C1 segment of cervical spinal cord (tissue), 14 donors: ENCODE measurements at places on chromosomes 5 and 9.

GRCh38 chr5:627840-628239 lies 15.7 kb downstream of the CEP72 start:
- no peak for DNase-seq

DNA sequence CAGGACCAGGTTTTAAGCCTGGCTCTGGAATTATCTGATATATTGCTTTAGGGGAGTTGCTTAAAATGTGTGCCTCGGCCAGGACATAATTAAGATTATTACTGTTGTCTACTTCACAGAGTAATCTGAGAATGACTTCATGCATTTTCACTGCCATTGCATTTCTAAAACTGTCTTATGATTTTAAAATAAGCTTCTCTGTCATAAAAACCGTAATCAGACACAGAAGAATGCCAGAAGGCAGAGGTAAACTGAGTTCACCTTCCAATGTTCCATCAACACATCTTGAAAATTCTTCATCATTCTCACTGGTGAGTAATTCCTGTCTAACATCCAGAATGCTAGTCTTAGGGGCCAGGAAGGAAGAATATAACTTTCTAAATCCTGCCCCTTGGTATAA lies 47.1 kb downstream of the ISOC1 start:
- DNase-seq: no peak

DNA sequence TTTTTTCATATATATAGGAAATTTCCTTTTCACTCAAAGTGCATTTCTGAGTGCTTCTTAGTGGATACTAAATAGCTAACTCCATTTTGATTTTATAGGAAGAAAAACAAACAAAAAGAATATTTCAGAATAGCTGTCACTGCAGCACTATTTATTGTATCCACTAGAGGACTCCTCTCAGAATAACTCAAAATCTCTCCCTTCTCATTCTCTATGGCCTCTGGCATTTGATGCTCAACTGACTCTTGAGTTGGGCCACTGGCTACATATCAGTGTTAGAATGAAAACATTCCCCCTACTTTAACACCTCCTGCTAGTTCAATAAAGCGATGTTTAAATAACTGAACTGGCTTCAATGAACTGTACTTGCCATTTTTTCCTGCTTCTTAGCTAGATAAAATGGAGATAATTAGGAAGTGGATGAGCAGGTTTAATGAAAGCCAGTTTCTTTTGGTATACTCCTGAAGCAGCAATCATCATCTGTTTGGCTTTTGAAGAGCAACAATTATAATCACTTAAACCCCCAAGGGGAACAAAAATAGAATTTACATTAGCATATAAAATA lies 16.6 kb upstream of the ELAVL2 start:
- DNase-seq: no peak

DNA sequence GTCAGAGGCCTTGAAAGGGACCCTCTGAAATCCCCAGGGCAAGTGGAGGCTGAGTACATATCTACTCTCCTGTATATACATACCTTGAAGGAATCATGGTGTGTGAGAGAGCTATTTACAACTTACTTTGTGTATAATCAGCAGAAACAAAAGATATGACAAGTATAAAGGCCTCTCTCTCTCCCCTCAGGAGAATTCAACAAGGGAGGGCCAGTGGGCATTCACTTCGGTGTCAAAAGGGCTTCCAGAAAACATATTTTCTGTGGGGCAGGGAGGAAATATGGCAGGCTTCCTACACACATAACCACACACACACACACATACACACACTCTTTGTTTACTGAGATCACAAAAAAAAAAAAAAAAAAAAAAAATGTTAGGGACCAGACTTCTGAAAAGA lies 181.7 kb downstream of the BNC2 start:
- DNase-seq: no peak

DNA sequence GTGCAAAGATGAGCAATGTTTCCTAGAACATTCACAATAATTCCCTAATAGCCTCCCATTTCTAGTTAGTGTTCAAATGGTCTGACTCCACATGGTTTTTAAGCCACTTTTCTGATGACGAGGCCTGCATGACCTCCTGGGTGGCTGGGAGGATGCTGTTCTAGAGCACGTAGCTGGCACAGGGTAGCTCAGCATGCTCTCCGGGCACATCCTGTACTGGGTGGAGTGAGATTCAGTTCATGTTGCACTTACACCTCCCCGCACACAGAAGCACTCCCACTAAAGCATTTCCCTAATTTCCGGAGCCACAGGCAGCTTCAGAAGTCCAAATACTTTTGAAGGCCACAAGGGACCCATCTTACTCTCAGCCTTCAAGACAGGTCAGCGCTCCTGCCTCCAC lies 159.8 kb upstream of the LHFPL2 start:
- no peak for DNase-seq

- DNase-seq: no peak
Measured at GRCh38 chr5:59130431-59130830, 547.6 kb downstream of the RAB3C start.

GRCh38 chr9:69297300-69297980 lies 27.6 kb upstream of the ENTREP1 start:
- DNase-seq: no peak

- no peak for DNase-seq
Measured at GRCh38 chr5:9655641-9656040, 25.5 kb upstream of the TAS2R1 start.

GRCh38 chr5:119290161-119290569 lies 65.7 kb upstream of the TNFAIP8 start:
- DNase-seq: no peak

- DNase-seq: no peak
Measured at GRCh38 chr5:178488696-178489095, 101.5 kb downstream of the COL23A1 start.

GRCh38 chr5:41843456-41844370 lies 26.5 kb downstream of the OXCT1 start:
- no peak for DNase-seq

DNA sequence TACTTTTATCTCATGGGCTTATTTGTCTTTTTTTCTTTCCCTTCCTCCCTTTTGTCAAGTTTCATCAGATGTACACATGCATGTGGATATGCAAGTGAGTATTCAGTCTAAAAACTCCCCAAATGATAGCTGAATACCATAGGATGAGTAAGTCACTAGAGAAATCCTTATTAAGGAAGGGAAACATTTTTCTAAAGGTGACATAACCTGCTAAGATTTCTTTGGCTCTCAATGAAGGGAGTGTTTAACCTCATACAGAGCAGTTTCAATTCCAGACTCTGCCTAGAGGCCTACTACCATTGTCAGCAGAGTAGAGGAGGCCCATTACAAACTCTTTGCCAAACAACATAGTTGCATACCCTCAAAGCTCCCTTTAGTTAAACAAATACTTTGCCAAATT lies 192.4 kb downstream of the ARHGEF28 start:
- DNase-seq: no peak

DNA sequence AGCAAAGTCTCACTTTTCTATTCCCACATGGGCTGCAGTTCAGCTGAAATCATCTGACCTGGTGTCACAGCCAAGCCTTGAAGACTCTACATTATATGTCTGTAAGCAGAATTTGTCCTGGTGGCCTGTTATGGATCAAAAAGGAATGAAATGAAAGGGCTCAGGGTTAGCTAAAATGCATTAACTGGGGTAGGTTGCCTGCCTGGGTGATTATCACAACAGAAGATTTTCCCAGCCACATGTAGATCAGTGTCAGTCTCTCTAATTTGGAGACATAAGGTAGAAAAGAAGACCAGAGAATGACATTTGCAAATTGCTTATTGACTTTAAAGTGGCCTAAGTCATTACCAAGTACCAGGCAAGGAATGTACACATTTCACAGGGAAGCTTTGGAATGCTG lies 289.0 kb downstream of the CAAP1 start:
- no peak for DNase-seq

GRCh38 chr5:131068076-131068475 lies 97.0 kb downstream of the HINT1 start:
- no peak for DNase-seq

DNA sequence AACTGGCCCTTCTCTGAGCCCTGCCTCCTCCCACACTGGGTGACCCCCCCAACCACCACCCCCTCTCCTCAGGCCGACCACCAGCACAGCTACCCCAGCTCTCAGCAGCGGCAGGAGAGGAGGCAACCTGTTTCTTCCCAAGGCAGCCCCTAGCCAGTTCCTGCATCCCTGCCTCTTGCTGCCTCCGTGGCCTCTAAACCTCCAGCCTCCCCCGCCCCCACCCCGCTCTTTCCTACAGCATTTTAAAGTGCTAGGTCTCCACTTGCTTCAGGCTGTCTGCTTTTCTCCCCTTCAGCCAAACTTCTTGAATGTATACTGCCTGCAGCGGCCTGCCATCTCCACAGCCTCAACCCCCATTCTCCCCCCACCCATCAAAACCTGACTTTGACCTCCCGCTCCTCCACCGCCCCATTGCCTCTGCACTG lies 135.6 kb downstream of the DAB2IP start:
- no peak for DNase-seq

- DNase-seq: no peak
Measured at GRCh38 chr5:37519304-37519703, 140.2 kb downstream of the WDR70 start.

DNA sequence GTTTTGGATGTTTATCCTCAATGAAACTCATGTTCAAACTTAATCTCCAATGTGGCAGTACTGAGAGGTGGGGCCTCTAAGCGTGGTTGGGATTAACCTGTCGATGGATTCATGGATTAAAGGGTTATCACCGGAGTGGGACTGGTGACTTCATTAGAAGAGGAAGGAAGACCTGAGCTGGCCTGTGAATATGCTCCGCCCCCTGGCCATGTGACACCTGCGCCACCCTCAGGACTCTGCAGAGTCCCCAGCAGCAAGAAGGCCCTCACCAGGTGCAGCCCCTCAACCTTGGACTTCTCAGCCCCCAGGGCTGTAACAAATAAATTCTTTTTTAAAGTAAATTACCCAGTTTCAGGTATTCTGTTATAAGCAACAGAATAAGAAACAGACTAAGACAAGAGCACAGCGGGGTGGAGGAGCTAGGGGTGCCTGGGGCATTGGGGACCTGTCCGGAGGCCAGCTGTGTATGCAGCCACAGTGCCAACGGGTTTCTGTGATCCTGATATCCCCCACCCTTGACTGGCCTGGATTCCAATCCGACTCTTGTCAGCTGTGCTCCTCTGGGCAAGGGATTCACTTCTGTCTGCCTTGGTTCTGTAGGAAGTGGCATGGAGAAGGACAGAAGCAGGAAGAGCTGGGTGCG lies 3.2 kb upstream of the MAPK9 start:
- no peak for DNase-seq

- DNase-seq: no peak
Measured at GRCh38 chr5:56464935-56465768, 232.0 kb upstream of the ANKRD55 start.

DNA sequence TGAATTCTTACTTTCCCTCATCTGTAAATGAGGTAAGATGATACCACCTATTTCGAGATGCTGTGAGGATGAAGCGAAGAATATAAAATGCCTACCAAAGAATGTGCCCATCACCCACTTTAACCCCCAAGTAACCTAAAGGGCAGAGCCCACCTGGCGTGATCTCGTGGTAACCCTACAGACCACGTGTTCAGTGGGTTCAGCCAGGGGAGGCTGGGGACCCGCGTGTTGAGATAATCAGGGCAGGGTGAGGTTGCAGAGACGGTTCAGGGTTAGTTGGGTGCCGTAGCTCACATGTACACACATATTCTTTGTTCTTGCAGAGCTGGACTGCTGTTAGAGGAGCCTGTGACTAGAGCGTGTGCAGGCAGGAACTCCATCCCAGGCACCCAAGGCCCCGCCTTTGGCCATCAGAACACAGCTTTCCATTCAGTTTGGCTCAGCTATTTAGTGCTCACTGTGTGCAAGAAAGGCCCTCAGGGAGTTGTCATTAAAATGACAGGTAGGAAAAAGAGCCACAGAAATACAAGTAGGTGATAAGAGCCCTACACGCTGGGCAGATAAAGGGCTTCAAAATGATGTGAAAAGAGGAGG lies 56.5 kb upstream of the HAND1 start:
- DNase-seq: no peak

DNA sequence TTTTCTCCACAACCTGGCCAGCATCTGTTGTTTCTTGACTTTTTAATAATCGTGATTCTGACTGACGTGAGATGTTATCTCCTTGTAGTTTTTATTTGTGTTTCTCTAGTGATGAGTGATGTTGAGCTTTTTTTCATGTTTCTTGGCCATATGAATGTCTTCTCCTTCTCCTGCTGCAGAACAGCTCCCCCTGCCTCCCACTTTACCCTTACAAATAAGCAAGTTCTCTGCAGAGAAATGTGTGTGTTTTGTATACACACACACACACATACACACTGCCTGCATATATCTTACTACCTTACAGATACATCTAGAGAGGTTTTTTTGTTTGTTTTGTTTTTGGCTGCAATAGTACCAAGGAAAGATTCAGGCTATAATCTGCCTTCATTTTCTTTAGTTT lies 88.7 kb upstream of the PHF24 start:
- no peak for DNase-seq

- peak; percentile 74 for DNase-seq
Measured at GRCh38 chr5:177456976-177457851, 10.6 kb downstream of the PRR7 start.

GRCh38 chr5:14574891-14575508 lies 6.6 kb upstream of the OTULINL start:
- DNase-seq: no peak

- DNase-seq: no peak
Measured at GRCh38 chr5:148482196-148482595, 98.4 kb downstream of the FBXO38 start.

DNA sequence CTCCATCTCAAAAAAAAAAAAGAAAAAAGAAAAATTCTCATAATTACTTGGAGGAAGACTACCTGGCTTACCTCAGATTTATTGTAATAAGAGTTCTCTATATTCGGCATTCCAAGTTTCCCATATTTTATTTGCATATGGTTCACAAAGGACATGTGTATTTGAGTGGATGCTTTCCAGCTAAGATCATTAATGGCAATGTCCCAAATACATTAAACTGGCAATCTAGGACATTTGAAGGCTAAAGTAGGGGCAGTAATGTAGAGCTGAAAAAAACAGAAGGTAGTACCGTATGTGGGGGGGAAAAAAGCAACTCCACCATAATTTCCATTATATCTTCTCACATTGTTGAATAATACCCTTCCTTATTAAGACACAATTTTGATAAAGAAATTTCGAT lies 4.9 kb downstream of the TUT7 start:
- DNase-seq: no peak

- DNase-seq: no peak
Measured at GRCh38 chr5:141363952-141364660, at the start of gene PCDHGA5. TSS of gene PCDHGA5 (plus strand) at chr5:141364162. CDS start at chr5:141364331, 169 bp downstream.

DNA sequence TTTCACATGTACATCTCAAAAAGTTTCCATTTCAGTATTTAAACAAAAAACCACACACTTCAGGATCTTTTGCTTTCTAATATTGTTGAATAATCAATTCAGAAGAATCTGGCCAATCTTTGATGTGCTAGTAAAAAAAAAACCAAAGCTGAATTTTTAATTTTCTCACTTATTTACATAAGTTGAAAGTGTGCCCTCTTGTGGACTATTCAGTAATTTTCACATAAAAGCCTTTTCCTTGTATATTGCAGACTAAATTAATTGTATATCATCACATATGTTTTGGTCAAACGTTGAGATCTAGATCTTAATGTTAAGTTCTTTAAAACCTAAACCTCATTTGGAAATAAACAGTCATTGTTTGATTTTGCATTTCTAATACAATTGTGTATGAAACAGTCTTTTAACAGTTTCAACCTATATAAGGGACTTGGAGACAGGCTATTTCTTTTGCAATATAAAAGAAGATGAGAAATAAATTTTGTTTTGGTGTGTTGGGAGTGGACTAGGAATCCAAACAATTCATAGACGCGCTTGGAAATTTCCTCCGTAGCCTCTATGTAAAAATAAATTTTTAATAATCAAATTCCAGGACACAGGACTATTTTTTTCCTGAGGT lies 68.1 kb downstream of the NIPBL start:
- no peak for DNase-seq

GRCh38 chr9:120886490-120886967 lies 9.5 kb upstream of the PHF19 start:
- no peak for DNase-seq
